Kidney (tissue), 22 donors: ENCODE measurements at places on chromosomes 5 and 9. TPM values are rescaled to one million over a fixed set of nuclear protein-coding genes. Genes with fewer than 3 reads are reported as not detected.

- H3K4me3 ChIP-seq = no peak overlapping the region
- no peaks in the 10 kb centered on the region for H3K4me1 ChIP-seq
- no peak for DNase-seq
- no peaks in the 10 kb centered on the region for H3K36me3 ChIP-seq
- no peaks in the 10 kb centered on the region for H3K27me3 ChIP-seq
These were observed 3.8 kb downstream of the IFNA1 start for GRCh38 chr9:21443849-21444625.

DNA sequence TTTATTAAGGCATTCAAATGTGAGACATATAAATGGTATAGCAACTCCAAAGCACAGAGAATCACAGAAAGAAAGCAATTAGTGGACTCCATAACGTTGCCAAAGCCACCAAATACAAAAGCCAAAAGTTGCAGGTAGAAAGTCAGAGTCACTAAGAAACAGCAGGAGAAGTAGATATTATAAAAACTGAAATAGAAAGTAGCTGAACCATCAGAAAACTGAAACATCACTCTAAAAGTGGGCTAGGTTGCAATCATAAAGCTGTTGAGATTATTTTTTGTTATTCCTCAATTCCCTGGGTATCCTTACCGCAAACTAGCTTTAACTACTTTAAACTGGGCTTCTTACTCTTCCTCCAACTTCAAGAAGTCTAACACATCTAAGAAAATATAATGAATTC is 108.1 kb upstream of the ARRDC3 start:
- no peaks in the 10 kb centered on the region for H3K36me3 ChIP-seq
- no peaks in the 10 kb centered on the region for H3K4me1 ChIP-seq
- H3K27me3 ChIP-seq = no peaks in the 10 kb centered on the region
- no peak overlapping the region for H3K4me3 ChIP-seq
- DNase-seq = no peak

The DRD1 gene
- total RNA-seq = 0.25 TPM

The ADAMTS19 gene
- not detected for total RNA-seq

GRCh38 chr5:177310332-177310731 is 1.4 kb downstream of the MXD3 start:
- no peaks in the 10 kb centered on the region for H3K27me3 ChIP-seq
- peak; percentile 75 for DNase-seq
- H3K4me1 ChIP-seq = no peaks in the 10 kb centered on the region
- no peak overlapping the region for H3K27ac ChIP-seq

The MCTP1 gene
- 19.3 TPM for total RNA-seq

DNA sequence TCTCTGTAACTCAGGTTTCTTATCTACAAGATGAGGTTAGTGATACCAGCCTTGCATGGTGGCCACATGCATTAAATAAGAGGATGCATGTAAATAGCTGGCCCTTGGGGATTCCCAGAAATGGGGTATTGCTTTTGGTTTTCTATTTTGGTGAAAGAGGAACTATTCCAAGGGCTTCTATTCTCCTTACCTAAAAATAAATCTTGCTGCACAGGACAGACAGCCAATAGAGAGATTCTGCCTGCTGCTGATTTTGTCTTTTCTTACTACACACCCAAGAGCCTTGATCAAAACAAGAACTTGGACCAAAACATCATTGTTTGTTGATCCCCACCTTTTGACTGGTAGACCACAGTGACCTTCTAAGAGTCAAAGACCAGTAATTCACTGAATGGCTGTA is 161.8 kb downstream of the PJA2 start:
- no peak overlapping the region for H3K4me3 ChIP-seq
- no peak for DNase-seq
- H3K4me1 ChIP-seq = no peaks in the 10 kb centered on the region
- H3K27ac ChIP-seq = no peak overlapping the region

The PCYOX1L gene
- 7.2 TPM for total RNA-seq

The SHC3 gene
- total RNA-seq = 1.5 TPM

The TICAM2 gene
- total RNA-seq = 7.6 TPM

- no peak overlapping the region for H3K4me3 ChIP-seq
- no peaks in the 10 kb centered on the region for H3K27me3 ChIP-seq
- no peaks in the 10 kb centered on the region for H3K4me1 ChIP-seq
These were observed 98.1 kb upstream of the ALDH1B1 start for GRCh38 chr9:38294220-38294960.

GRCh38 chr9:35948901-35949318 is 9.0 kb downstream of the OR2S2 start:
- no peaks in the 10 kb centered on the region for H3K36me3 ChIP-seq
- no peak overlapping the region for H3K27ac ChIP-seq
- H3K27me3 ChIP-seq = peaks cover 2% of the 10 kb centered on the region
- no peak overlapping the region for H3K4me3 ChIP-seq
- no peak for DNase-seq

- H3K4me3 ChIP-seq = no peak overlapping the region
- H3K27ac ChIP-seq = no peak overlapping the region
- H3K27me3 ChIP-seq = no peaks in the 10 kb centered on the region
- H3K4me1 ChIP-seq = no peaks in the 10 kb centered on the region
These were observed 18.9 kb upstream of the CLINT1 start for GRCh38 chr5:157877821-157878220.

The PDCD1LG2 gene
- 2.4 TPM for total RNA-seq

DNA sequence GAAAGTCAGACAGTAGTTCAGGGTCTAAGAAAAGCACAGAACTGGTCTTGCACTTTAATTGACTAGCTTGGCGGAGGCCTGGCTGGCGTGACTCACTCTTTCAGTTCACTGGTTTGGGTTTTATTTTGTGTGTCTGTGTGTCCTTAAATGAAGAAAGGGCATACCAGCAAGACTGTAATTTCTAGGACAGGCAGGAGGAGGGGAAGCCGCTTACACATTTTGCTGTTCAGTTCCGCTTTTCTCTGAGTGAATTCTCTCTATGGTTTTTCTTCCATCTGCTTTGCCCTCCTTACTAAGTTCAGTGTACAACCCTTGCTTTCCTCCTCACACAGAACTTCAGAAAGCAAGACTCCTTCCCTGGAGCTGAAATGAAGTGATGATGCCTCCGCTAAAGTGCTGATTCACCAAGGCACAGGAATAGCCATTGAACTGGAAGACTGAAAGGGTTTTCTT is 150.8 kb downstream of the MEF2C start:
- H3K27ac ChIP-seq = peak overlapping the region; percentile 61
- DNase-seq = peak; percentile 71
- no peaks in the 10 kb centered on the region for H3K4me1 ChIP-seq
- H3K36me3 ChIP-seq = no peaks in the 10 kb centered on the region

The SAXO1 gene
- 0.35 TPM for total RNA-seq

DNA sequence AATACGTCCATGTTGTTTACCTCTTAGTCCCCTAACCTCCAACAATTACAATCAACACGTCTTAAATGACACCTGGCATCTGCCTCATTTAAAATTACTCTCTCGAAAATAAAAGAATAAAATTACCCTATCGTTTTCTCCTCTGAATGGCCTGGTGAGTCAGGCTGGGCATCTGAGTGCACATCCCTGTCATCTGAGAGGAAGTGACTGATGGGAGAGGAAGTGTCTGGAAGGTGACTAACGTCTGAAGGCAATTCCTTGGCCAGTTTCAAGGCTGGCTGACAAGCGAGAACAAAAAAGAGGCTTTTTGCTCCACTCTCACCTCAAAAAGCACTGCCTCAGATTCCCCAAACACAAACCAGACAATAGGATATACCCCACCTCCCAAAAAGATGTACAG is 57.7 kb downstream of the MAPKAP1 start:
- no peak overlapping the region for H3K27ac ChIP-seq
- no peaks in the 10 kb centered on the region for H3K36me3 ChIP-seq
- H3K4me1 ChIP-seq = no peaks in the 10 kb centered on the region
- H3K27me3 ChIP-seq = no peaks in the 10 kb centered on the region
- peak; percentile 29 for DNase-seq

- H3K36me3 ChIP-seq = no peaks in the 10 kb centered on the region
- DNase-seq = no peak
- no peak overlapping the region for H3K27ac ChIP-seq
- H3K4me3 ChIP-seq = peak overlapping the region; percentile 87
- H3K4me1 ChIP-seq = no peaks in the 10 kb centered on the region
These were observed 1.1 kb downstream of the TIGD6 start for GRCh38 chr5:149999359-149999758.

GRCh38 chr9:119398350-119398749 is 29.1 kb upstream of the BRINP1 start:
- no peak for DNase-seq
- no peak overlapping the region for H3K27ac ChIP-seq
- no peaks in the 10 kb centered on the region for H3K4me1 ChIP-seq
- H3K27me3 ChIP-seq = no peaks in the 10 kb centered on the region
- H3K36me3 ChIP-seq = no peaks in the 10 kb centered on the region

The ARHGAP26 gene
- total RNA-seq = 85.7 TPM

The PLAA gene
- 26.9 TPM for total RNA-seq

DNA sequence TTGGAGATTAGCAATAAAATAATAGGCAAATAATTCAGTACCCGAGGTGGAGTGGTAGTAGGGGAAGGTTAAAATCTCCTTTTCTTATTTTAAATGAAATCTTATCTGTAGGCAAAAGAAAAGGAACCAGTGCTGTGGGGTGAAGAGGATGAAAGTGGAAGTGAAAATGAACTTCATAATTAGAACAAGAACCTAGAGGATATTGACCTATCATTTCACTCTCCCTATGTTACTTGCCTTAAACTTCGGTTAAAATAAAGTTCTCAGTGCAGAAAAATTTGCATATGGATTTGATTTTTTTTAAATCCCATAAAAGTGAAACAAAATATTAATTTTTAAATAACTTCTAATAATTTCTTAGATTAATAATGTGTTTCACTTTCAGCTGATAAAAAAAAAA is 1094.9 kb upstream of the C9orf72 start:
- H3K36me3 ChIP-seq = no peaks in the 10 kb centered on the region
- H3K27me3 ChIP-seq = no peaks in the 10 kb centered on the region
- no peak for DNase-seq
- H3K4me1 ChIP-seq = no peaks in the 10 kb centered on the region

- H3K27ac ChIP-seq = no peak overlapping the region
- H3K36me3 ChIP-seq = no peaks in the 10 kb centered on the region
- H3K4me1 ChIP-seq = peaks cover 12% of the 10 kb centered on the region
- H3K4me3 ChIP-seq = peak overlapping the region; percentile 65
These were observed 5.1 kb upstream of the RGMB start for GRCh38 chr5:98768160-98768959.

The FBP2 gene
- total RNA-seq = not detected

DNA sequence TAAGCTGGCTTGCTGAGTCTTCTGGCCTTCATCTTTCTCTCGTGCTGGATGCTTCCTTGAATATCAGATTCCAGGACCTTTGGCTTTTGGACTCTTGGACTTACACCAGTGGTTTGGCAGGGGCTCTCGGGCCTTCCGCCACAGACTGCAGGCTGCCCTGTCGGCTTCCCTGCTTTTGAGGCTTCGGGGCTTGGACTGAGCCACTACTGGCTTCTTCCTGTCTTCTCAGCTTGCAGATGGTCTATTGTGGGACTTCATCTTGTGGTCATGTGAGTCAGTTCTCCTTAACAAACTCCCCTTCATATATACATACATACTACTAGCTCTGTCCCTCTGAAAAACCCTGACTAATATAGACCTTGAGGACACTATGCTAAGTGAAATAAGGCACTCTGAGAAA is 78.3 kb upstream of the SSBP2 start:
- no peaks in the 10 kb centered on the region for H3K36me3 ChIP-seq
- H3K27me3 ChIP-seq = no peaks in the 10 kb centered on the region
- no peak overlapping the region for H3K27ac ChIP-seq
- no peaks in the 10 kb centered on the region for H3K4me1 ChIP-seq

GRCh38 chr5:74422671-74423070 is 217.9 kb downstream of the ENC1 start:
- H3K27me3 ChIP-seq = no peaks in the 10 kb centered on the region
- H3K4me3 ChIP-seq = no peak overlapping the region
- no peak overlapping the region for H3K27ac ChIP-seq

DNA sequence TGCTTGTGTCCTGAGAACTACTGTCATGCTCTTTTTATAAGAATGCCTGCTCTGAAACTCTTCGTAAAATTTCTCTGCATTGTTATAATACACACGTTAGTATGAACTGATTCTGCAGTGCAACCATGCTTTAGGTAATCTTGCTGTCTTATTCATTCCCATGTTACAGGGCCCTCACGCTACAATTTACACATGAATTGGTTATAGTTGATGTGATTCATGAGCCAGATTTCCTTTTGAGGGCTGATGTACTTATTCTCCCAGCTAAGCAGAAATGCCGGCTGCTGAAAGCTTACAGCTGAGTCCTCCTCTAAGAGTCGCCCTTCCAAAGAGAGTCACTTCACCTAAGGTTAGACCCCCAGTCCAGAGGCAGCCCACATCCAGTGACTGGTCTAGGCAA is 233.5 kb upstream of the PCSK5 start:
- H3K27me3 ChIP-seq = no peaks in the 10 kb centered on the region
- H3K27ac ChIP-seq = no peak overlapping the region
- no peak overlapping the region for H3K4me3 ChIP-seq

The DMRTA1 gene
- total RNA-seq = 2.3 TPM

DNA sequence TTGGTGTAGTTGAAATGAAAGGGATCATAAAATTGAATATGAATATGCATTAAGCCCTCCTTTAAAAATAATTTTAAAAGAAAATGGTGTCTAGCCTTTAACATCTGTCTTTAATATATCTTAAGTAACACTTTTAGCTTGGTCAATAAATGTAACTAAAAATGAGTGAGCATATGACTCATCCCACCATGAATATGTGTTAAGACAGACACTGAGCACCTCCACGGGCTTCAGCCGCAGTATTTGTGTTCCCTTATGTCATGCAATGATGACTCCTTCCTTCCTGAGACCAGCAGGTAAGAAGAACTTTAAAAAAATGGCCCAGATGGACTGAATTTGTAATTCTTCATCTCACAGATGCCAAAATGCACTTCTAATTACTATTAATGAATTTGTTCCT is 563.2 kb downstream of the NR2F1-AS1 start:
- H3K36me3 ChIP-seq = no peaks in the 10 kb centered on the region
- no peak overlapping the region for H3K27ac ChIP-seq
- no peaks in the 10 kb centered on the region for H3K27me3 ChIP-seq
- no peak overlapping the region for H3K4me3 ChIP-seq
- H3K4me1 ChIP-seq = no peaks in the 10 kb centered on the region

The ADCY2 gene
- 2.2 TPM for total RNA-seq

DNA sequence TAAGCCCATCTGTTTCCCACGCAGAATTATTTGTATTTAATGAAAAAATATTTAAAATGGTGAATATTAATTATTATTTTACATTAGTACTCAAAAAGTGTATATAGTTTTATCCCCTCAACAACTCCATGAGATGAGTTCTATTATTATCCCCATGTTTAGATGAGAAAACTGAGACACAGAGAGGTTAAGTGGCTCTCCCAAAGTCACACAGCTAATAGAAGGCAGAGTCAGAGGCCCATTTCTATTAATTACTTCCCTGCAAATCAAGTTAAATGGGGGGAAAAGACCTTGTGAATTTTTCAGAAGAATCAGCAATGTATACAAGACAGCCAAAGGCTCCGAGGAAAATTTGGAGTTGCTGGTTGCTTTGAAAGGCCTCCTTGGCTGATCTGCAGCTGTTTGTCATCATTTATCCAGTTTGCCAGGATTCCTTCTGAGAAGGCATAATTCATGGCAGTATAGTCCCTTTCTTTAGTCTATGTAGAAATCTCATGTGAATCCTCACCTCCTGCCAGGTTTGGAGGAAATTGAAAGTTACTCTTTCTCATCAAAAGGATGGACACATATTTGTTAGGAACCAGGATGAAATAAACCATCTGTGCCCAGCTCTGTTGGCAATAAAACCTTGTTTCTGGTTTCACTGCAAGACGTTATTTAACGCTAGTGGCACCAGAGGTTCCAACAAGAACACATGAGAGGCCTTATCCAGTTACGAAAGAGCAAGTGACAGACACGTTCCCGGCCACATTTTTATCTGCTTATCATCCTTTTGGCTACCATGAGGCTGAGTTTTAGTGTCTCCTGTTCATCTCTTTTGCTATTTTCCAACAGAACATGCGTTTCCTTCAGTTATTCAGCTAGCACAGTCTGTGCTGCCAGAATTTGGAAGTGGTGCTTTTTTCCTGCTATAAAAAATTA is 621 bp downstream of the FYB1 start:
- no peak for DNase-seq
- no peaks in the 10 kb centered on the region for H3K4me1 ChIP-seq
- H3K4me3 ChIP-seq = no peak overlapping the region
- H3K27me3 ChIP-seq = no peaks in the 10 kb centered on the region
- H3K27ac ChIP-seq = no peak overlapping the region

The SEPTIN8 gene
- 54.4 TPM for total RNA-seq
